SJCRH30 (cell line): ENCODE measurements at places on chromosomes 2 and 18. TPM values are rescaled to one million over a fixed set of nuclear protein-coding genes. Genes with fewer than 3 reads are reported as not detected.
A peak's percentile ranks its signal among the peaks of the same experiment; 100 is the strongest.

The KCNG2 gene
- total RNA-seq, result not detected in 2 replicates

- H3K4me1 ChIP-seq, result no peaks in the 10 kb centered on the region
- DNase-seq, result peak; percentile 4
- no peak overlapping the region for H3K4me3 ChIP-seq
Measured at GRCh38 chr18:24033641-24034412, 19.3 kb downstream of the TTC39C start.

- no peaks in the 10 kb centered on the region for H3K27me3 ChIP-seq
- H3K27ac ChIP-seq, result no peak overlapping the region
- H3K4me1 ChIP-seq, result peaks cover 37% of the 10 kb centered on the region
- H3K4me3 ChIP-seq, result no peak overlapping the region
- no peak for DNase-seq
Measured at GRCh38 chr2:190361572-190361971, 18.2 kb downstream of the INPP1 start.

DNA sequence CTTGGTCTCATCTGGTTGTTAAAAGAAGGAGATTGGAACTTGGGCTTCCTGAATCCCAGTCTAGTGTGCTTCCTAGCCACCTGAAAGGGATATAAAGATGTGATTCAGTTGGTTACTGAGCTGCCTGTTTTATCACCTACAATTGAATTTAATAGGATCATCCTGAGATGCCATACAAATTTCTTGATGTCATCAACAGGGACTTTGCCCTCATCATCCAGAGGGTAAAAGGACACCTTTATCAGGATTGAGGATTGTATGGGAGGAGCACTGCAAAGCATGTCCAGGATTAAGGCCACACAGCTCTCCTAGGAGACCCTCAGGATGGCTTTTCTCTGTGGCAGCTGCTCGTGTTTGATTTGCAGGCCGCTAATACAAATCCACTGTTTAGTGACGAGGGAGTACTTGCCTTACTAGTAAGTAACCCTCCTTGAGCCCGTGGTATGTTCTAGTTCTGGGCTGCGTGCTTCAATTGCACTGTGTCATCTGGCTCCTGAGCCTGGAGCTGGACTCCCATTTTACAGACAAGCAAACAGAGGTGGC is 28.6 kb downstream of the SH3RF3 start:
- no peaks in the 10 kb centered on the region for H3K4me1 ChIP-seq
- no peaks in the 10 kb centered on the region for H3K36me3 ChIP-seq
- no peak for DNase-seq
- no peaks in the 10 kb centered on the region for H3K27me3 ChIP-seq
- H3K4me3 ChIP-seq, result no peak overlapping the region
